ENCODE measurements at places on chromosomes 1 and 21. TPM values are rescaled to one million over a fixed set of nuclear protein-coding genes. Genes with fewer than 3 reads are reported as not detected.

DNA sequence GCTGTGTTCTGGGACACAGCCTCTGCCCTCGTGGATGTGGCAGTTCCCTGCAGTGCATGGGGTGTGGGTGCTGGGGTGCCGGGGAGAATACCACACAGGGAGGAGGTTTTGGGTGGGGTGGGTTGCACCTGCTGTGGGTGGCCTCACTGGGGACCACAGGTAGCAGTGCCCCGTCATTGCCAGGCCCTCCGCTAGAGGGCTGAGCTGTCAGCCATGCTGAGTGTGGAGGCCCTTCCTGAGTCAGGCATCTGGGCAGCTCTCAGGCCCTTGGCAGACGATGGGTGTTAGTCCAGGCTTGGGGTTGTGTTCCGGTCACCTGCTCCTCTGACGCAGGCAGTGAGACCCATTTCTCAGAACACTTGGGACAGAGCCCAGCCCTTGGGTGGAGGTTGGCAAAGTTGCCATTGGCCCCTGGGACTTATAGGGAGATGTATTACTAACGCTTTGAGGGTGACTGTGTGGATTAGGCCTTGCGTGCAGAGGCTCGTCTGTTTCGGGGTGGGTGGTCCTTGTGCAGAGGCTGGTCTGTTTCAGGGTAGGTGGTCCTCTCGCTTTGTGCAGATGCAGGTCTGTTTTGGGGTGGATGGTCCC is 23.9 kb downstream of the PCNT start:
- no peak for ATAC-seq

- ATAC-seq, result no peak
Observed at GRCh38 chr1:184861755-184862336, 107.2 kb upstream of the EDEM3 start.

Gene PCP4L1
- total RNA-seq, result 2.8 TPM

Gene PLXNA2
- 33.3 TPM for total RNA-seq

GRCh38 chr1:118841521-118841920 is 146.6 kb downstream of the TBX15 start:
- no peak for ATAC-seq

Gene SPRR2G
- not detected for total RNA-seq

DNA sequence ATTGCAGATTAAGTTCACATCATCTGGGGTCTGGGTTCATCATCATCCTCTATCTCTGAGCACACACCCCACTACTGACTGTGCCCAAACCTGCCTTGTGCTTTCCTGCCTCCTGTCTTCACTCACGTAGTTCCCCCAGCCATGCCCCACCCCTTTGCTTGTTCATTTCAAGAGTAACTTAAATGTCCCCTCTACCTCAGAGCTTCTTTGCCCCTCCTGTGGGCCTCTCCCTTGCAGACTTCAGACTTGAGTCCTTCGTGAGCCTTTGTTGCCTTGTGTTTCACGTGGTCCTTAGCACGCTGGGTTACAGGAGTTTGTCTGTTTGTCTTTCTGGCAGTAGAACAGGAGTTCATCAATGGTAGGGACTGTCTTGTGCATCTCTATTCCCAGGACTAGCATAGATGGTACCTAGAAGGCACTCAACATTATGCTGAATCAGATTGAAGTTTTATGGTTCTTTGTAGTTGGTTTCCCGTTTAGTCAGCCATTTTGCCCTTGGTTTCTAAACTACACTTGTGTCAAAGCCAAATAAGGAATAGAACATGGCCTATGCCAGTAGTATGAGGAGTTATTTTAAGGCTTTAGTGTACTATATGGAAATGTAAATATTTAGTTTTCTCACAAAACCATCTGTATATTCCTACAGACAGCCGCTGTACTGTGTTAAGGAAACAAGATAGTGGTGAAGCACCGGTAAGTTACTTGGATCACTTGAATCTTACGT is 86.2 kb downstream of the TTC3 start:
- no peak for ATAC-seq

DNA sequence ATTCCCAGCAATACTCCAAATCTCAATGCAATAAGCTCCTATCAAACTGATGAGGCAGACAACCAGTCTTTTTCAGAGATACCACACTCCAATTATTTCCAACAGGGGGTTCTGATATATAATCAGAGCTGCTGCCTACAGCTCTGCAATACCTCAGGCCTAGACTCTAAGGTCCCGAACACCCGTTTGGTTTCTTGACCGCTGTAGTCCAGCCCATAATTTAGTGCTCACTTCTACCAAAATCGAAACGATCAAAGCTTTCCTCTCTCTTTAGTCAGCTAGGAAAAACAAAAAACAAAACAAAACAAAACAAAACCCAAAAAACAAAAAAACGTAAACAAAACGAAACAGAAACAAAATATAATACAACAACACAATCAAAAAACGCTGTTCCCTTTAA is 453.0 kb downstream of the NEGR1 start:
- ATAC-seq, result no peak

DNA sequence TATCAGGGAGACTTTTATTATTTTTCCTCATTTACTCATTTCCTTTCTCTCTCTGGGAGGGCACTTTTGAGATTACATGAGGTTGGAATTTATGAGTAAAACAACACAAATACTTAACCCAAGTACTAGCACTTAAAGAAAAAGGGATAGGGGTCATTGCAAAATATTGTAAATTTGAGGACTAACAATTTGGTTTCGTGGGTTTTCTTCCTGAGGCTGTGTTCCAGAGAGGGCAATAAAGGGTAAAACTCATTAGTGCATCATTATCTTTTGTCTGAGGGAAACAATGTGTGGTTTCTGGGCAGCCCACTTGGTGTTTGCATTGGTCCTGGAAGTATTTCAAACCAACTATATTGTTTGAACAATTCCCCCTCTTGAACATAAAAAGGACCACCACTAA is 96.5 kb downstream of the GREM2 start:
- no peak for ATAC-seq

Gene CNTN2
- 2.0 TPM for total RNA-seq

- ATAC-seq, result no peak
Observed at GRCh38 chr21:36803816-36804439, 105.0 kb downstream of the SIM2 start.

Gene ARHGEF16
- total RNA-seq, result 2.3 TPM

DNA sequence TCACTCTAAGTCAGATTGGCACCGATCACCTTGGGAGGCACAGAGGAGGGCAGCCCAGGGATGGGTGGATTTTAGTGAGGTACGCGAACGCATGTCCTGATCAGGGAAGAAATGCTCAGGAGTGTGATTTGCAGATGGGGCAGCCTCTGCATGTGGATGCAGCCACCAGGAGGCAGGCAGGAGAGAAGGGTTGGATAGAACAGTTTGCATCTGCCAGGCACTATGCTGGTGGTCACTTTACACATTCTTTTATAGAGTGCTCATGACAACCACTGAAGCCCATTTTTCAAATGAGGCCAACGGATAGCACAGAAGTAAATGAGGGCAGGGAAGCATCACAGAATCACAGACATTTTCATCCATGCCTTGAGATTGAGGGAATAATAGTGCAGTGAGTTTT is 5.7 kb downstream of the LAMB3 start:
- no peak for ATAC-seq

DNA sequence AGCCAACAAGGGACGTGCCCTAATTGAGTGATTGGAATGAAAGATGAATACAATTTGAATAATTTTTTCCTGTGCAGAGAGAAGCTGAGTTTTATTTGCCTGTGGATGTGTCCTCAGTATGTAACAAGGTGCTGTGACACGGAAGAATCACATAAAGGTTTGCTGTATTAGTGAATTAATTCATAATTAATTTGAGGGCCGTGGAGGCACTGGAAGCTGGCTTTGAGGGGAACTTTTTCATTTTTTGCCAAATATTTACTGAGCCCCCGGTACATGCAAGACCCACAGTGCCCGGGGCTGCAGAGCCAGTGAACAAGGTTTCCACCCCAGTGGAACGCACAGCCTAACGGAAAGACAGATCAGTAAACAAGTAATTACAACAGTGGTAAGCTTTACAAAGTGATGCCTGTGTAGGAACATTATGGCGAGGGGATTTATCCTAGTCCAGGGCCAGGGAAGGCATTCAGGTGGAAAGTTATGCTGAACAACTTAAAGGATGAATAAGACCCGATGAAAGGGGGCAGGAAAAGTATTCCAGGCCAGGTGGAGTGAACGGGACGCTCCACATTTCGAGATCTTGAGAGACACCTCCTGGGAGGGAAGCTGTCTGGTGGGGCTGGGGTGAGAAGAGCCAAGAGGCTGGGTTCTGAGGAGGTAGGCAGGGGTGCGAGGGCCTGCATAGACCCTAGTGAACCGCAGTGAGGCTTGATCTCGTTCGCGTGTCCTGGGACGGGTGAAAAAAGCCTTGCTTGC is 773 bp upstream of the RCC2 start:
- no peak for ATAC-seq

Gene LCE1B
- total RNA-seq, result not detected

Gene FMO2
- 33.9 TPM for total RNA-seq

Gene S100A7
- not detected for total RNA-seq

Measured in gastroesophageal sphincter (tissue), 4 donors.